ENCODE measurements at places on chromosomes 4 and X.

- no peak for DNase-seq
Observed at GRCh38 chr4:41517121-41517520, 20.8 kb upstream of the LIMCH1 start.

- DNase-seq: no peak
Observed at GRCh38 chr4:13642170-13642950, 14.8 kb upstream of the BOD1L1 start.

- no peak for DNase-seq
Observed at GRCh38 chr4:2930758-2931511, 32.3 kb downstream of the NOP14 start.

GRCh38 chr4:83234902-83235644, 49.5 kb downstream of the COQ2 start:
- no peak for DNase-seq

- DNase-seq: no peak
Observed at GRCh38 chr4:18566970-18567799, 545.6 kb upstream of the LCORL start.

GRCh38 chrX:31217084-31217483, 145.2 kb upstream of the FTHL17 start:
- DNase-seq: no peak

DNA sequence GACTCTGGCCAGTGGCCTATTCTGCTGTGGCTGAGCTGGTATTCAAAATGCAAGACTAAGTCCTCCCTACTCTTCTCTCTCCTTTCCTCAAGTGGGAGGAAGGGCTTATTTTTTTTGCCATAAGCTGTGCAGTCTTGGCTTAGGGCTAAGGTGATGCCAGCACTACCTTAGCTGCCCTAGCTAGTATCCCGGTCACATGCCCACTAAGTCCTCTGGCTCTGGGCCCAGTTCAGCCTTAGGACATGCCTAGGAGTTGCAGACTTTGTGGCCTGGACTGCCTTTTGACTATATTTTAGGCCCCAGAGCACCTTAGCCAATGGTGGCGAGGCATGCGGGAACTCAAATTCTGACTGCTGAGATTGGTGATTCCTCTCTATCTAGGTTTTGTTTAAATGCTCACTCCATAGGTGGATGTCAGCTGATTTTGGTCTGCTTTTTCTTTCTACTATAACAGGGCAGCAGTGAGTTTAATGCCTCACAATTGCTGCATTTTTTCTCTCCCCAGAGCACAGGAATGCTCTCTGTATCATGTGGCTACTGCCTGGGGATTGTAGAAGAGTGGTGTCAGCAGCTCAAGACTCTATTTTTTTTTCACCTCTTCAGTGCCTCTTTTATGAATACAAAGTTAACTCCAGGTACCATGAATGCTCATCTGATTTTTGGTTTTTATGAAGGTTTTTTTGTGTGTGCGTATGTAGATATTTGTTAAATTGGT, 472.9 kb upstream of the GRID2 start:
- DNase-seq: no peak

GRCh38 chr4:185165605-185166063, 22.6 kb downstream of the SLC25A4 start:
- DNase-seq: no peak

- no peak for DNase-seq
Observed at GRCh38 chrX:71228063-71228642, 5.1 kb downstream of the GJB1 start.

DNA sequence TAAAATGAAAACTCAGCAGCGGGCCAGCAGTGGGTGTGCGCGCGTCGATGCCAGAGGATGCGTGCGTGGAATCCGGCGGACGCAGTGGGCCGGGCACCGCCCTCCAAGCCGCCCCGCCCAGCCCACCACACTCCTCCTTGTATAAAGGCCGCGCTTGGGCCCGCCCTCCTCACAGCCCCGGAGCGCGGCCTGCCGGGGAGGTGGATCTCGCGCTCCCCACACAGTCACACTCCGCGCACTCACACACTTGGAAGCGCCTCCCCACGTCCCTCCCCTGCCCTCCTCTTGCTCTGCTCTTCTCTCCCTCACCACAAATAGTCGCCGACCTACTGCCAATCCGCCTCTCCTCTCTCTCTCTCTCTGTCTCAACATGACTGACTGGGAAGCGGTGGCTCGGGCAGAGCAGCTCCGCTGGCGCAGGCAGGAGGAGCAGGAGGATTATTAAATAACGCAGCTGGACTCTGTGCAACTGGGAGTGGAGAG, at the start of gene CCSER1:
Gene CCSER1, plus strand, starts transcription at position 172 of the 483 bp plus-strand sequence.
- peak; percentile 83 for DNase-seq

DNA sequence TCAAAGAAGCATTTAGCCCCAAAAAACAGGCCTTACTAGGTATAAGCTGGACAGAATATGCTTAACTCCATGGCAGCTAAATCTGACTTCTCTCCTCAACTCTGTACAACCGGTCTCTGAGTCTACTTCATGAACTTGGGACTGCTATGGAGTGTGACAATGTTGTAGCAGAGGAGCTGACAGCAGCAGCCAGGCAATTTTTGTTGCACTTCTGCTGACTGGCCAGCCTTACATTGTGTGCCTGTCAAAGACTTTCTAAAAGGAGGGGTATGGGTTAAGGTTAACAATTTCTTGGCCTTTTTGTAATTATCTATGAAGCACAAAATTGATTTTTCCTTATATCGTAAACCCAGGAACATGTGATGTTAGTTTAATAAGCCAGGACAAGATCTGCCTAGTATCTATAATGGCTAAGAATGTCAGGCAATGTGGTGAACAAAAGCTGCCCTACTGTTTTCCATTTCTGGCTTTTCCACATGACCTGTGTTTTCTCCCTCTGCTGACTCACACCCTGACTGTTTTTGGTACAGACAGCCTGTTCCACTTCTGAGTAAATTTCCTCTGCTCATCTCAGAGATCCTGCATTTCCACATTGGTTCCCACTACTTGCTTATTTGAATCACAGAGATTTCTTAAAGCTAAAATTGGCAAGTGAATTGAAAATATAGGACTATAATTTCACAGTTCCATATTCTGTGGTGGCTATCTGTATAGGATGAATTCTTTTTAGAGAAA, 9.3 kb downstream of the NOX1 start:
- DNase-seq: no peak

DNA sequence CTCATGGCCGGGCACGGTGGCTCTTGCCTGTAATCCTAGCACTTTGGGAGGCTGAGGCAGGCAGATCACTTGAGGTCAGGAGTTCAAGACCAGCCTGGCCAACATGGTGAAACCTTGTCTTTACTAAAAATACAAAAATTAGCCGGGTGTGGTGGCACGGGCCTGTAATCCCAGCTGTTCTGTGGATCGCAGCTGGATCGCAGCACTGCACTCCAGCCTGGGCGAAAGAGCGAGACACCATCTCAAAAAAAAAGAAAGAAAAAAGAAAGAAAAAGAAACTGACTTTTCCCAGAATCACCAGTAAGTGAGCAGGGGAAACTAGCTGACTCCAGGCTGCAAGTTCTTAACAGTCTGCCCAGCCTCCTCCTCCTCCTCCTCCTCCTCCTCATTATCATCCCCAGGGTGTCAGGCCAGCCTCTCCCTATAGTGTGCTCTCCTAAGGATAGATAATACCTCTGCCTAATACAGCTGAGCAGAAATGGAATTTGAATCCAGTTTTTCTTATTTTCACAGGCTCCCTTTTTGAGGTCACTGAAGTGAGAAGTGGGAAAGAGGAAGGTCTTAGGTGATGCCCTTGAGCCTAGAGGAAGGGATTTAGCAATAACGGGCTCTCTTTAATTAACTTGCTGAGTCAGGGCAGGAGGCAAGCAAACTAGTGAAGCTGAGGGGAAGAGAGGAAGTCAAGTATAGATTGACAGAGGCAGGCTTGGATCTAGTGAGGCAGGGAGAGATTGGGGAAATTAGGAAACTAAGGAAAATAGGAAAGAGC, 11.8 kb upstream of the ELF2 start:
- no peak for DNase-seq

DNA sequence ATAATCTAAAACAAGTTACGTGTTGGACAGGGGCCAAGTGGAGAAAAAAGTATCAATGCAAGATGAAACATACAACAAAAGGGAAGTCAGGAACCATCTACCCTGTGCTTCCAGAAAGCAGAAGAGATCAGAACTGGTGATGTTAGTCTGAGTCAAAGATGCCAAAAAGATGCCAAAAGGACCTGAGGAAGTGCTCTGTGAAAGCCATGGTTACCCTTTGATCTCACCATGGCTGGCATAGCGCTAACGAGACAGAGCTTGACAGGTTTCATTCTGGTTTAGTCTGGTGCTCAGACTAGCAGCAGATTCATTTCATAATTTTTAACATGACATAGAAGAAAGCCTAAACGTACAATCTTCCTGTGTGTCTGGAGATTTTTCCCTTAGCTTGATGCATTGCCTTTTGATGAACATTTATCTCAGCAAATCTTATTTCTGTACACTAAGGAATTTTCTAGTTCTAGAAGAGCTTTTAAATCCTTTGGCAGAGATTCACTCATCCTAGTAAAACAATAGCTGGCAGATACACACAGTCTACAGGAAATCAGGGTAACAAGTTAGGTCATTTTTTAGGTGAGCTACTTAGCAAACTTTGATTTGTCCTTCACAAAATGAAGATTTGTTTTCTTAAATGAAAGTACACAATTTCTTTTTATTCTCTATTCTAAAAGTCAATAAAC, 87.7 kb downstream of the COL25A1 start:
- DNase-seq: no peak

DNA sequence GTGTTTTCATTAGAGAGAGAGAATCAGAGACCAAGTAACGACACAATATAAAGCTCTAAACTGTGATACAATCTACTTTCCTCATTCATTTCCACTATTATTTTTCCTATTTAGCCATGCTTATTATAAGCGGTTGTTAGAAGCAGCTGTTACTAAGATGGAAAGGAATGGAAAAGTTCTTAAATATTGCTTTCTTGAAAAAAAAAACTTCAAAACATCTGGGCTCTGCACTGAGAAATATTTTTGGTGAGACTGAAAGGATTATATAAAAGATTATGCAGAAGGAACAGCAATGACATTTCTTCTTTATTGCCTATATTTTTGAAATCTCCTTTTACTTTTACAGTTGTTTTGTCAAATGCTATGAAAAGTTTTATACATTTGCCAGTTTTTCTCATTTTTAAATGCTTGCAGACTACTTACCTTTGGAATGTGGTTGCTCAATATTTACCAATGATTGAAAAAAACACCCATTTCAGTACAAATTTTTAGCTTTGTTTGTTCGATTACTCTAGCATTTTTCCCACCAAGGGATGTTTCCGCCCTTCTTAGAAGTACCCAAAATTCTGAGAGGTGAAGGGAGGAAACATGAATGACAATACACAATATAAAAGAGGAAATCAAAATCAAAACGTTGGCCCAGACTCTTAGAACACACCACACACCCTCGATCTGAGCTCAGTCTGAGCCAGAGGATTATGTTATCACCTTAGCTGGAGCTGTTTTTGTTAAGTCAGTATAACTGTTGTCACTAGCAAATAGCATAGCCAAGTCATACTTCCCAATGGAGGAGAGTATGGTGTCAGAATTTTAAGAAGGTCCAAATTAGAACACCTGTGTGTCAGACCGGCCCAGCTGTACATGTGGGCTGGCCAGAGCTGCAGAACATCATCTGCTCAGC, 18.4 kb downstream of the DKK2 start:
- DNase-seq: no peak

DNA sequence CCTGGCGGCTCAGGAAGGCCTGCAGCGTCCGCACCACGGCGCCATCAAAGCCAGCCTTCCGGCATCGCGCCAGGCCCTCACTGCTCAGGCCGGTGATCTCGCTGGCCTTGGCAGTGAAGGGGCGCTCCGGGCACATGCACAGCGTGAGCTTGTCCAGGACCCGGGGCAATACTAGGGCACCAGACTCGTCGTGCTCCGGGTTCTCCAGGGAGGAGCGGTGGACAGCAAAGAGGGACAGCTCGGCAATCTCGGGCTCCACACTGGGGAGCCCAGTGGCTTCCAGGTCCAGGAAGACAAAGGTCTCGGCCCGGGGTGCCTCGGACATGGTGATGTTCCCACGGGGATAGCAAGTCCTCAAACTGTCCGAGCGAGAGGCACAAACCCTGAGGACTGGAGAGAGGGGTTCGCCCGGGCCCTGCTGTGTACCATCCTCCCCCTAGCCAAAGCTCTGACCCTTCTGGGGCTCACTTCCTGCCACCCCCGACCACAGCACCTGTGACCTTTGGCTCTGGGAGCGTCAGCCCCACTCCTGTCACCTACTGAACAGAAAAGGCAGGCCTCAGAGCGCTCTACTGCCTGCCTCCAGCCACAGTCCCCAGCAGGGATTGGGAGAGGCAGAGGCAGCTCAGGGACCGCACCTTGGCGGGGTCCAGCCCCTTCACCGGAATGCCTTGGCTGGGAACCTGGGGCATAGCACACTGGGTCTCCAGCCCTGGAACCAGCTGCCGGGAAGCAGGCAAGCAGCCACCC, 575 bp downstream of the TREX2 start:
- no peak for DNase-seq

GRCh38 chr4:56348576-56348975, 38.7 kb downstream of the AASDH start:
- DNase-seq: no peak

GRCh38 chr4:175614890-175615289, 197.2 kb downstream of the GPM6A start:
- DNase-seq: peak; percentile 23

GRCh38 chrX:42930071-42930470, 152.1 kb upstream of the PPP1R2C start:
- DNase-seq: no peak

GRCh38 chrX:130975947-130976346, 72.9 kb upstream of the ENOX2 start:
- DNase-seq: no peak

- no peak for DNase-seq
Observed at GRCh38 chrX:132819711-132820264, 138.6 kb downstream of the HS6ST2 start.

DNA sequence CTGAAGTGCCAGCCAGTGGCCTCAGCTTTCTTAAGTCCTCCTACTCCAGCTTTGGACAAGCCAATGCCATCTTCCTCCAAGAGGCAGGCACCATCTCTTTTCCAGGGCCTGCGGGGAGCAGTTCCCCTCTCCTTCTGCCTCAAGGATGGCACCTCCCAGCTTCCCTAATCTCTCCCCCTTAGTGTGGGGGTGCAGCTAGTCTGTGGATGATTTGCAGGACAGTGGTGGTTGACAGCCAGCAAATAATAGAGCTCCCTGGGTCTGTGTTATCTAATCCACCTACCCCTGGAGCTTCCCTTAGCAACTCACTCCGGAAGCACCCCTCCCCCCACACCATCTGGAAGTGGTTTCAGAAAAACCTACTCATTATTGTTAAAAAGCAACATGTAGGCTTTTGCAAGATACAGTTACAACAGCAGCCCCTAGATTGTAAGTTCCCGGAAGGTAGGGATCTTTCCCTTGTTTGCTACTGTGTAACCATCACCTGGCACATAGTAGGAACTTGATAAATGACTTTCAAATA, 247.1 kb downstream of the BCOR start:
- no peak for DNase-seq

GRCh38 chr4:22473268-22473667, 42.6 kb downstream of the ADGRA3 start:
- no peak for DNase-seq

GRCh38 chr4:152094970-152095700, 334.3 kb upstream of the GATB start:
- DNase-seq: peak; percentile 56

DNA sequence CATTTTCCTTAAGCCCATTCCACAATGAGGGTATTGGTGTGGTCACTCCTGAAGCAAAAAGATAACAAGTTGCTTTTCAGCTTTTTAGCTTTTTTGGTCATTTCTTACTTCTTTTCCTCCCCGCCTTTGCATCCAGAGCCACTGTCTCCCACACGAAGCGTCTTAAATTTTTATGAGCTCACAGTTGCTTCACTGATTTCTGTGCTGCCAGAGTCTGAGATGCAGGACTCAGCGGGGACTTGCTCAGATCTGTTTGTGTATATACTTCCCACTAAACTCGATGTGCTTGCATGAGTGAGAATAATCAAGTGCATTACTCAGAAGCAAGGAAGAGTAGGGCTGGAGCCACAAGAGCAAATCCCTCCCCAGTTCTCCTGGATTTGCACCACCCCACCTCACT, 80.2 kb upstream of the FHL1 start:
- no peak for DNase-seq

All from COR-L47 (cell line).